ENCODE measurements at places on chromosomes 7 and 10. TPM values are rescaled to one million over a fixed set of nuclear protein-coding genes. Genes with fewer than 3 reads are reported as not detected.
A peak's percentile ranks its signal among the peaks of the same experiment; 100 is the strongest.

The TAS2R41 gene
- total RNA-seq, result not detected

The RBP3 gene
- not detected for total RNA-seq

The ZNF804B gene
- total RNA-seq, result not detected

The RET gene
- total RNA-seq, result 2.5 TPM

The GRID1 gene
- 1.1 TPM for total RNA-seq

The GNAT3 gene
- total RNA-seq, result not detected

DNA sequence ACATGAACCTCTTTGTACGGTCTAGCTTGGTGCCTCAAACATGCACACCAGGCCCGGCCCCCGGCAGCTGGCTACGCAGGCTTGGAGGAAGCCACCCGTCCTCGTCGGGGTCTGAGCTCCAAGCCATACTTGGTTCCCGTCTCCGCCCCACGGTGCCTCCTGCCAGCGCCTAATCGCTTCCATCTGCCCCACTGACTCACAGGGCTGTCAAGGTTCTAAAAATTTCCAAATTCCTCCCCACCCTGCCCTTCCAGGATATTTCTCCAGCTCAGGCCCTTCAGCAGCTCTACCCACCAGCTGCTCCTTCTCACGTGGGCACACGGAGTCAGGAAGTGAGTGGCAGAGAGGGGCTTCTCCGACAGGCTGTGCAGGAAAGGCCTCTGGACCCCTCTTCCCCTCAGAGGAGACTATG lies 38.8 kb downstream of the TMEM270 start:
- no peak for DNase-seq

GRCh38 chr10:95245425-95246055 lies 45.3 kb downstream of the PDLIM1 start:
- DNase-seq, result no peak

GRCh38 chr10:100670828-100671479 lies 74.4 kb upstream of the PAX2 start:
- peak; percentile 57 for DNase-seq

DNA sequence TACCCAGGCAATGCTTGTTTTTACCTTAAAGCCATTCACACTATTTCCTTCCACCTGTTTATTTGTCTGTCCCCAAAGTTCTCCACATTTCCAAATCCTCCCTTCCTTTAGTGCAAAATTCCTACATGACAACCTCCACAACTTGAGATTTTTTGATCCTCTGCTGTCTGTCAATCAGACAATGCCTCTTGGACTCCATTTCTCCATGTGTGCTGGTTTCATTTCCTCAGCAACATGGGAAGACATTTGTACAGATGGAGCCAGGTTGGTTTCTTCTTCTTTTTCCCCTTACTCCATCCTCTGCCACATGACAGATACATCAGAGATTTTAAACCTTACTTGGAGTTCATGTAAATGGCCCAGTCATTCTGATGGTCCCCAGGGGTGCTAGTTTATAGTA lies 19.1 kb upstream of the GIMAP2 start:
- DNase-seq, result no peak

- DNase-seq, result peak; percentile 16
Observed at GRCh38 chr7:3154881-3155494, 111.3 kb upstream of the CARD11 start.

GRCh38 chr7:135645296-135645904 lies 16.9 kb upstream of the STMP1 start:
- no peak for DNase-seq

GRCh38 chr7:72040641-72041040 lies 371.5 kb downstream of the CALN1 start:
- no peak for DNase-seq

- no peak for DNase-seq
Observed at GRCh38 chr10:110401401-110402076, 96.2 kb upstream of the DUSP5 start.

DNA sequence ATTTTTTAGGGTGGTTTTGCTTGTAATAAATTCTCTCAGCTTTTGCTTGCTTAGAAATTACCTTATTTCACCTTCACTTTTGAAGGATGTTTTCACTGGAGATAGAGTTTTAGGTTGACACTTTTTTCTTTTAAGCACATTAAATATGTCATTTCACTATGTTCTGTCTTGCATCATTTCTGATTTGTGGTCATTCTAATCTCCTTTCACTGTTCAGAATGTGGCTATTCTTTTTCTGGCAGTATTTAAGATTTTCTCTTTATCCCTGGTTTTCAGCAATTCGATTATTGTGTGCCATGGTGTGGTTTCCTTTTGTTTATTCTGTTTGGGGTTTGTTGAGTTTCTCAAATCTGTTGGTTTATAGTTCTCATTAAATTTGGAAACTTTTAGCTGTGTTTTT lies 1065.6 kb downstream of the KCNMA1 start:
- no peak for DNase-seq

DNA sequence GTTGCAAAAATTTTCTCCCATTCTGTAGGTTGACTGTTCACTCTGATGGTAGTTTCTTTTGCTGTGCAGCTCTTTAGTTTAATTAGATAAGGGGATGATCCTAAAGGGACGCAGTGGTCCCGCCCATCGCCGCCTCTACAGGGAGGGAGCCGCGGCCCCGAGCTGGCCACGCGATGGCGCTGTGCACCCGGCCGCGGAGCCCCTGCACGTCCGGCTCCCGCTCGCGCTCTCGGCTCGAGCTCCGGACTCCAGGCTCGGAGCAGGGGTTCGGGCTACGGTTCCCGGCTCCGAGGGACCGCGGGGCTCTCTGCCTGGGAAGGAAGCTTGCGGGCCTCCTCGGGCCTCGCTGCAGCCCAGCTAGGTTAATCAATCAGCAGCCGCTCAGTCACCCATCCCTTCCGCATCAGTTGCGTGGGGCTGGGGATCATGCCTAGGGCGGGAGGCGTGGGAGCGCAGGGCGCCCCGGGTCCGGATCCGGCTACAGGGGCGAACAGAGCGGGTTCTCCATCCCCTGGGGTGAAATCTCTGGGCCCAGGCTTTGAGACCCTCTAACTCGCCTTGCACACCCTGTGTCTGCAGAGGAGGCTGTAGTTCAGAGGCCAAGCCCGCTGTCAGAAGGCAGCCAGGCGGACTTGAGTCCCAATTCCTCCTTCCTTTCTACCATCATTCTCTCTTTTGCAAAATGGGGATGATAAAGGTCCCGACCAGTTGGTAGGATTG lies 97.9 kb downstream of the WDR11 start:
- peak; percentile 79 for DNase-seq

Data from neural crest cell (in vitro differentiated cells).